ENCODE measurements at places on chromosomes 16 and 17. TPM values are rescaled to one million over a fixed set of nuclear protein-coding genes. Genes with fewer than 3 reads are reported as not detected.

The ITGA2B gene
- total RNA-seq = 6.9 TPM

The MT3 gene
- total RNA-seq = 0.82 TPM

The ALOX15 gene
- total RNA-seq = not detected

The OR1F1 gene
- 0.25 TPM for total RNA-seq

The ITGAD gene
- total RNA-seq = not detected

The AIPL1 gene
- total RNA-seq = not detected

The PSMB3 gene
- 197 TPM for total RNA-seq

DNA sequence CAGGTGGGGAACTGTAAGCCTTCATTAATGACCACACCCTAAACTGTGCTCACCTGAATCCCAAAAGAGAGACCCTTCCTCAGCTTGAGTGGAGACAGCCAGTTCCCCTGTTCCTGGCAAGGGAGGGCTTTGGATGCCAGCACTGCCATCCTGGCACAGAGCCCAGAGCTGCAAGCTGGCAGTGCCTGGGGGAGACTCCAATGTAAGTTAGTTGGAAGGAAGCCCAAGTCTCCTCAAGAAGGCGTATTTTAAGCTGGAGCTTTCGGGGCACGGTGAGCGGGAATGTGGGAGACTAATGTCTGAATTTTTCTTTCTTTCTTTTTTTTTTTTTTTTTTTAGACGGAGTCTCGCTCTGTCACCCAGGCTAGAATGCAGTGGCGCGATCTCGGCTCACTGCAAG is 4.7 kb downstream of the CDC42EP4 start:
- H3K27ac ChIP-seq = no peak overlapping the region
- peaks cover 34% of the 10 kb centered on the region for H3K4me1 ChIP-seq
- DNase-seq = no peak
- H3K4me3 ChIP-seq = no peak overlapping the region

DNA sequence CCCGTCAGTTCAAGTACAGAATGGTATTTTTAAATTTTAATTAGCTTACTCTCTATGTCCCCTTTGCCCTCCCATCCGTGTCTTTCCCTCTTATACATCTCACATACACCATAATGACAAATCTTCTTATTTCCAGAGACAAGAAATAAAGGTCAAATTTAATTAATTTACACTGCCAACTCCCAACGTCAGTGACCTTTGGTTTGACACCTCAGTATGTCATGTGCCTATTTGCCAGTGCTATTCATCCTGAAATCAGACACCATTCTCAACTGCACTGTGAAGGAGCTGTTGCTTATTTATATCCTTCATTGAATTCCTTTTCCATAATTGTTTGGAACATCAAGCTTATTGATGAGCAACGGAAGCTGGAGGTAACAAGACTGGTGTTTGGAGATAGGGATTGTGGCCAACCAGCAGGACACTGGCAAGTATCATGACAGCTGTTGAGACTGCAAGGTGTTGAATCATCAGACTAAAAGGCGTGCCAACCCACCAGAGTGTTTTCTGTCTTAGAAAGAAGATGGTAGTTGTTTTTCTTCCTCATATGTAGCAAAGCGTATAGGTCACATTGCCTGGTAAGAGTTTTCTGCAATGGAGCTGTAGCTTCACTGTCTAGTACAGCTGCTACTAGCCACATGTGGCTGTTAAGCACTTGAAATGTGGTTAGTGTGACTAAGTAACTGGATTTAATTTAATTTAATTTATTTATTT is 12.5 kb downstream of the CALCOCO2 start:
- no peak for DNase-seq
- H3K4me3 ChIP-seq = no peak overlapping the region
- H3K36me3 ChIP-seq = peaks cover 14% of the 10 kb centered on the region
- no peak overlapping the region for H3K27ac ChIP-seq
- H3K4me1 ChIP-seq = peaks cover 7% of the 10 kb centered on the region

- H3K36me3 ChIP-seq = no peaks in the 10 kb centered on the region
- H3K27ac ChIP-seq = no peak overlapping the region
- peaks cover 100% of the 10 kb centered on the region for H3K27me3 ChIP-seq
- H3K4me1 ChIP-seq = peaks cover 4% of the 10 kb centered on the region
Measured at GRCh38 chr17:61456061-61456681, 3.9 kb downstream of the TBX4 start.

DNA sequence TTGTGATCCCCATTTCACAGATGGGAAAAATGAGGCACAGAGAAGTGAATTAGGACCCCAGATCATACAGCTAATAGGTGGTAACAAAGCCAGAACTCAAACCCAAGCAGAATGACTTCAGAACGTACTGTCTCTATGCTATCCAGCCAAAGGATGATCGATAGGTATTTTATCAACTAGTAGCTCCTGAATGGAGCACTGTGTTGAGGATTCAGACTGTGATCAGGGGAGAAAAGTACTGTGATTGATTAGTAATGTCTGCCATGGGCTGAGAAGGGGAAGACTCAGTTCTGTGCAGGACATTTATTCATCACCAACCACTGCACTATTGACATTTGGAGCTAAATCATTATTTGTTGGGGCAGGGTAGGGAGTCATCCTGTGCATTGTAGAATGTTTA is 38.7 kb downstream of the CACNG4 start:
- DNase-seq = no peak
- no peak overlapping the region for H3K27ac ChIP-seq
- H3K4me1 ChIP-seq = no peaks in the 10 kb centered on the region
- H3K27me3 ChIP-seq = no peaks in the 10 kb centered on the region
- H3K36me3 ChIP-seq = no peaks in the 10 kb centered on the region

GRCh38 chr16:49366669-49367068 is 6.9 kb upstream of the C16orf78 start:
- peaks cover 2% of the 10 kb centered on the region for H3K4me1 ChIP-seq
- no peaks in the 10 kb centered on the region for H3K36me3 ChIP-seq
- H3K27ac ChIP-seq = no peak overlapping the region

DNA sequence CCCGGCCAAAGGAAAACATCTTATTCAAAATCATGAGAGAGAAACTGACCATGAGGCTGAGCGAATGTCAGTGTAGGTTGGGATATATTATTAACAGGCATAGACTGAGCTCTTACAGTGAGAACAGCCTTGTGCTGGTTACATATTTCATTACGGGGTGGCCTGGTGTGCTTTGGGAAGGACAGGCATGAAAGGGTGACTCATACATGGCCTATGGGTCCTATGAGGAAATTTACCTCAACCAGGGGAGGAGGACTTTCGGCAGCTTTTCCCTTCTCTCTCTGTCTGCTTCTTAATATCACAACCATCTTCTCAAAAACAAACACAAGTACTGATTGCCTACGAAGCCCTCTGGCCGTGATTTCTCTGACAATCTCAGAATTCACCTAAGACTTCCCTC is 579.1 kb downstream of the CDH13 start:
- no peaks in the 10 kb centered on the region for H3K4me1 ChIP-seq
- H3K27ac ChIP-seq = no peak overlapping the region
- no peak overlapping the region for H3K4me3 ChIP-seq
- no peak for DNase-seq
- H3K27me3 ChIP-seq = no peaks in the 10 kb centered on the region

- DNase-seq = no peak
- H3K27me3 ChIP-seq = no peaks in the 10 kb centered on the region
- H3K27ac ChIP-seq = no peak overlapping the region
- no peaks in the 10 kb centered on the region for H3K36me3 ChIP-seq
- no peaks in the 10 kb centered on the region for H3K4me1 ChIP-seq
- H3K4me3 ChIP-seq = no peak overlapping the region
Measured at GRCh38 chr17:71983828-71984227, 137.0 kb upstream of the SOX9 start.

DNA sequence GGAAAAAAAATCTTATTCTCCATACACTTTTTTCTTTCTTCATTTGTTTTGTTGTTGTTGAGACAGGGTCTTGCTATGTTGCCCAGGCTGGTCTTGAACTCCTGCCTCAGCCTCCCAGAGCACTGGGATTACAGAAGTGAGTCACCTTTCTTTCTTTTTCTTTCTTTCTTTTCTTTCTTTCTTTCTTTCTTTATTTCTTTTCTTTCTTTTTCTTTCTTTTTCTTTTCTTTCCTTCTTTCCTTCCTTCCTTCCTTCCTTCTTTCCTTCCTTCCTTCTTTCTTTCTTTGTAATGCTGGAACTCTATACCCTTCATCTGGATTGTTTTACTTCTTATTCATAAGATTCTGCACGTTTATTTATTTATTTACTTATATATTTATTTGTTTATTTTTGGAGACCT is 94.5 kb upstream of the TNRC6A start:
- H3K27me3 ChIP-seq = no peaks in the 10 kb centered on the region
- no peak for DNase-seq
- no peaks in the 10 kb centered on the region for H3K36me3 ChIP-seq
- no peak overlapping the region for H3K27ac ChIP-seq

DNA sequence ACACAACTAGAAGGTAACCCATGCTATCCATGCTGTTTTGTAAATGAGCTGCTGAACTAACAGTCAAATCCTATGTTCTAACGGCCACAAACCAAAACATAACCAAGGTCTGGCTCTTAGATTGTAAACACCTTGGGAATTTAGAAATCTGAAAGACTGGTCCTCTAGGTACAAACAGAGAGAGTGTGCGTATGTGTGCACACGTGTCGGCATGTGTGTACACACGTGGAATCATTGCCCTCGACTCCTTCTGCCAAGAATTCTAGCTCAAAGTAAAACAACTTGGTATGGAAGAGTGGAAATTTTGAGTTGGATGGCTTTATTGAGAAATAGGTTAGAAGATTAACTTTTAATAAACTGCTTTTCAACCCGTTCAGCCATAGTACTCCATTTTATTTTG is 18.1 kb upstream of the GHDC start:
- H3K4me3 ChIP-seq = no peak overlapping the region
- H3K27ac ChIP-seq = no peak overlapping the region
- no peaks in the 10 kb centered on the region for H3K27me3 ChIP-seq
- H3K4me1 ChIP-seq = peaks cover 12% of the 10 kb centered on the region
- peaks cover 65% of the 10 kb centered on the region for H3K36me3 ChIP-seq

GRCh38 chr17:12622726-12623125 is 43.0 kb upstream of the MYOCD start:
- no peak overlapping the region for H3K27ac ChIP-seq
- no peaks in the 10 kb centered on the region for H3K36me3 ChIP-seq
- no peaks in the 10 kb centered on the region for H3K27me3 ChIP-seq
- no peak overlapping the region for H3K4me3 ChIP-seq
- no peaks in the 10 kb centered on the region for H3K4me1 ChIP-seq

GRCh38 chr16:56910654-56911539 is 21.0 kb upstream of the HERPUD1 start:
- H3K4me1 ChIP-seq = no peaks in the 10 kb centered on the region
- no peaks in the 10 kb centered on the region for H3K27me3 ChIP-seq
- DNase-seq = no peak
- H3K4me3 ChIP-seq = no peak overlapping the region

DNA sequence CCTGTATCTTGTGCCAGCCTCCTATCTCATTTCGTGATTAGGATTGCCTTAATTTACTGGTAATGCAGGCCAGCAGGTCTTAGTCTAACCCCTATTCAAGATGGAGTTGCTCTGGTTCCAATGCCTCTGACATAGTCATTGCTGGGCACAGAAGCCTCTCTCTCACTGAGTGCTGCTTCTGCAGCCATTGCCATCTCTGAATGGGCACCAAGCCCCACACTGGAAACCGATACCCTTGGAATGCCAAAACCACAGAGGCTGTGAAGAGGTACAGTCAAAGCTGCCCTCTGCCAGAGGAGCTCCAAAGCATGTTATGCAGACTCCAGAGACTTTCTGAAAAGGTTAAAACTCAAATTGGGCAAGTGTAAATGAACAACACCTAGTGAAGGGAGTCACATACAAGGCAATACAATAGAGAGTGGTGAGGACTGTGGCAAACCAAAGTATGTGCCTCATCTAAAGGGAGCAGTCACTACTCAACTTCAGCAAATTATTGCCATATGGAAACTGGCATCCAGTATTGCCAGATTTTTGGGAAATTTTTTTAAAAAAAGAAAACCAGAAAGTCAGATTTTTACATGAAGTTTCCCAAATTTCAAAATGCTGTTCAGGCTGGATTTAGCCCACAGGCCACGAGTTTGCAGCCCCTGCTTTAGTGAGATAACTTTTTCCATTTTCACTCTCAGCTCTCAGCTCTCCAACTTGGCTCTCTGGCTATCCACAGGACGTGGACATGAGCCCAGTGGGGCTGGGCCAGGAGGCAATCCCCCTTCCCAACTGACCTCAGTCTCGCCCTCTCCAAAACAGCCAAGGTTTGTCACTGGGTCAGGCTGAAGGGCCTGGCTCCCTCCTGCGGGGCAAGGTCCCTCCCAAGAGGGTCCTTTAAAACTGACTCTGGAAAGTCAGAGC is 2.1 kb upstream of the MMP2 start:
- no peak for DNase-seq
- H3K4me1 ChIP-seq = no peaks in the 10 kb centered on the region
- peaks cover 29% of the 10 kb centered on the region for H3K27me3 ChIP-seq
- H3K4me3 ChIP-seq = no peak overlapping the region
- no peaks in the 10 kb centered on the region for H3K36me3 ChIP-seq
- H3K27ac ChIP-seq = no peak overlapping the region

GRCh38 chr16:26747760-26748159 is 319.0 kb upstream of the C16orf82 start:
- no peaks in the 10 kb centered on the region for H3K36me3 ChIP-seq
- H3K4me1 ChIP-seq = peaks cover 2% of the 10 kb centered on the region
- H3K27me3 ChIP-seq = peaks cover 64% of the 10 kb centered on the region
- no peak overlapping the region for H3K4me3 ChIP-seq
- H3K27ac ChIP-seq = no peak overlapping the region

DNA sequence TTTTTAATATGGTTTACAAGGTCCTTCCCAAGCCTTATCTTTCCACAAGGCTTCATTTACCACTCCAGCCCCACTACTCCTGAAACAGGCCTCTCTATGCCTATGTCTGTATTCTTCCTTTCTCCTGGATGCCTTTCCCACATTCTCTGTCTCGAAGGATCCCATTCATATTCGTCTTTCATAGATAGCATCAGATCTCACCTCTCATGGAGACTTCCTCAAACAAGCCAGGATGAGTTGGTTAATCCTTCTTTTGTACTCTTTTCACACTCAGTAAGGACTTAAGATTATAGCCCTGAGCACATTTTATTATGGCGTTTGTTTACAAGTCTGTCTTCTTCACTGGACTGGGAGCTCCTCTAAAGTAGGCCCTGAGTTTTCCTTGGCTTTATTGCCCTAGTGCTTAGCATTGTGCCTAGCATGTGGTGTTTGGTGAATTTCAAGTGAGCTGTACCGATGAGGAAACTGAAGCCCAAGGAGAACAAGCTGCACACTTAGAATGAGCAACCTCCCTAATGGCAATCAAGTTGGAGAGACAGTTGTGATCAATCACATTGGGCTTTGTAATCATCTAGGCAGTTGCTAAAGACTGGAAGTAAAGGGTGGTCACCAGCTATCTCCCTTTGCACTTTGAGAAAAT is 10.0 kb upstream of the TBX4 start:
- H3K27me3 ChIP-seq = peaks cover 37% of the 10 kb centered on the region
- no peaks in the 10 kb centered on the region for H3K36me3 ChIP-seq
- H3K27ac ChIP-seq = no peak overlapping the region
- H3K4me3 ChIP-seq = no peak overlapping the region
- peak; percentile 53 for DNase-seq

DNA sequence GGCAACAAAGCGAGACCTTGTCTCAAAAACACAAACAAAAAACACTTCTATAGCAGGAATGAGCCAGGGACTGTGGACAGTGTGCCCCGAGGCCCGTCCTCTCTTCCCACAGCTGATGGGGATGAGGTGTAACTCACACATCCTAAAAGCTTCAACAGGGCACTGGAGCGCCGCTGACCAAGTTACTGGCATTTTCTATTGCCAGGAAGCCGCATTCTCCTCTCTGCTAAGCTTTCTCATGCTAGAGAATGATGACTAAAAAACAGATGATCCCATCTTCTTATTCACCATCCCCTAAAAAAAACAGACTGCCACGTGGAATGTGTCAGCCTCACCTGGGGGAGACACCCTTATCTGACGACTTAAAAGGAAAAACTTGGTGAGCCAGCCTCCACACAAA is 16.3 kb downstream of the CARHSP1 start:
- H3K4me3 ChIP-seq = no peak overlapping the region
- no peak for DNase-seq
- peak overlapping the region; percentile 70 for H3K27ac ChIP-seq
- H3K27me3 ChIP-seq = no peaks in the 10 kb centered on the region

Data from endodermal cell (in vitro differentiated cells).